Progenitor cell of endocrine pancreas (in vitro differentiated cells): ENCODE measurements at places on chromosomes 2 and 18. TPM values are rescaled to one million over a fixed set of nuclear protein-coding genes. Genes with fewer than 3 reads are reported as not detected.
A peak's percentile ranks its signal among the peaks of the same experiment; 100 is the strongest.

The LGALSL gene
- 22.6 and 23.9 TPM in 2 replicates for total RNA-seq

GRCh38 chr2:119469131-119469530, 37.5 kb downstream of the TMEM37 start:
- no peak for DNase-seq

- DNase-seq: no peak
Observed at GRCh38 chr2:137729305-137729704, 235.0 kb upstream of the HNMT start.

DNA sequence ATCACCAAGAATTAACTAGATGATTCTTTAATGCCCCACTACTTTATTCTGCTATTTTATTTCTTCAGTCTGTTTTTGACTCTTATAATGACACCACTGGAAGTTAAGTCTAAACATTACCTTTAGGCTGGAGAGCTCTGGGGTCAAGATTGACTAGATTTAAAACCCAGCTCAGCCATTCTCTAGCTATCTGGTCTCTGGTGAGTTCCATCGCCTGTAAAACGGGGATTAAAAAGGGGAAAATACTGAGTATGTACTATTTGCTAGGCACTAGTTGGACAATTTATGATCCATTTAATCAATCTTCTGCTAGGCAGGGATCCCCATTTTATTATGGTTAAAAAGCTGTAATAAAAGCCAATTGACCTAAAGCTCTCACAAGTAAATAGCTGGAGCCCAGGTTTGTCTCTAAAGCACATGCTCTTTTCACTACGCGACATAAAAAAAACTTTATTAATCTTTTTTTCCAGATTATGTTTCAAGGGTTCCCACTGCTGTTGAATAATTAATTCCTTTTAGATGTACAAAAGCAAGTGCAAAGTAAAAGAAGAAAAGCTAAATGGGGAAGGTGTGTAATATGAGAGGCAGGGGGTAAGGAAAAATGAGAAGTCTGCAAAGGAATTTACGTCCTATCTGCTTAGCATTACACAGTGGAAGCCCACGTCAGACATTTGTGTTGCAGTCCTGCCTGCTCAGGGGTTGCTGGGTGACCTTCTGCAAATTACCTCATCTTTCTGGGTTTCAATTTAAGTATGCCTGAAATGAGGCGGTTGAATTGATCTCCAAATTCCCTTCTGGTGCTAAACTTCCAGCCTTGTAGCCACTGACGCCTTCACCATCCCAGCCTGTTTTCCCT, 918 bp upstream of the NABP1 start:
- no peak for DNase-seq

GRCh38 chr18:25349131-25349925, 2.6 kb downstream of the ZNF521 start:
- DNase-seq: peak; percentile 30
